ENCODE measurements at places on chromosomes 1 and 21. TPM values are rescaled to one million over a fixed set of nuclear protein-coding genes. Genes with fewer than 3 reads are reported as not detected.

Gene JAM2
- 10.5 TPM for polyA plus RNA-seq

DNA sequence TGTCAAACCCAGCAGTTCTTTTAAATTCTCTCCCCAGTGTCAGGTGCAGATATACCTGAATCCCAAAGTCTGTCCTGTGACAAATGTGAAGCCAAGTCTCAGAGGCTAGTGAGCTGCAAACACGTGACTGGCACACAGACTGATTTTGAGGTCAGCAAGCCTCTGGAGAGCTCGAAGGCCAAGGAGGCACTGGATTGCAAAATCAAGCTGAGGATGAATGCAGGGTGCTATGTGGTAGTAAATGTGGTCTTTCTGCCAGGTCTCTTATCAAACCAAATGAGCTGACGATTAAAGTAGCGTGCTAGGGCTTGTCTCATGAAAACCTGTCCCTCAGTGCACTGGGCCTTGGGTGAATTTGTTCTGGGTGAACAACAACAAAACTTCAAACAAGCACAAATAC lies 20.6 kb downstream of the GPR3 start:
- no peak for DNase-seq

GRCh38 chr1:22259551-22260282 lies 116.8 kb upstream of the WNT4 start:
- no peak for DNase-seq

DNA sequence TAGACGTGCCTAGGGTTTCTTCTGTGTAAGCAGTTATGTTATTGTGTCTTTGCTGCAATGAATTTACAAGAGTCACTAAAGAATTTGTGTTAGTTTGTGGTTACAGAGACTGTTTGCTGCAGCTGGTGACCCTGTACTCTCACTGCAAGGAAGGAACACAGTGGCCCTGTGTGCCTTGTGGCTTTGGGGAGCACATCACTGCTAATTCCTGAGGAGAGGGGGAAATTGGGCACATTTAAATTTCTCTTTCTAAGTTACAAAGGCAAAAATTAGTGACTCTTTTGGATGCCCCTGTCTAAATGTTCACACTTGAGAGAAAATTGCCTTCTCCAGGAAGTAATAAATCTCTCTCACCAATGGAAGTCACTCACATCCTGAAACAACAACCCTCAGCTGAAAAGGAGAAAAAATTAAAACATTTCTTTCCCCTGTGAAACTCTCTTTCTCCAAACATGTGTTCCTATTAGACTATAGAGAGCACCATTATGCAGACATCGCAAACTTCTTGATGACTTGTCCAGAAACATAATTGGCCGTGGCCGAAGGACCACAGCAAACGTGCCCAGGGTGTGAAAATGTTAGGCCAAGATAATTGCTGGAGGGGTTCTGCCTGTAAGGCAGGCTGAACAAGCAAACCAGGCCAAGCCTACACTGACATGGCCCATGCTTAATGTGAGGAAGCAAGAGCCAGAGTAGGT lies 32.3 kb upstream of the SPAG17 start:
- peak; percentile 15 for DNase-seq

DNA sequence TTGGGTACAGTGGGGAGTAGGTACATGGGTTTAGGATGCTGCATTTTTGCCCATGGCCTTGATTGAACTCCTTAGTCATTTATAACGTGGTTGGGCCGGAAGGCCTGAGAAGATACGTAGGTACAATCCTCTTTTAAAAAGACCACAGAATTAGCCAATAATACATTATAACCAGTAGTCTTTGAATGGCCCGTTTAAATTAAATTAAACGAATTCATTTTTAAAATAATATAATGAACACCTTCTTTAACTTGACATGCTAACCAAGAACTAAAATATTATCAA lies 20.1 kb upstream of the ADAR start:
- no peak for DNase-seq

DNA sequence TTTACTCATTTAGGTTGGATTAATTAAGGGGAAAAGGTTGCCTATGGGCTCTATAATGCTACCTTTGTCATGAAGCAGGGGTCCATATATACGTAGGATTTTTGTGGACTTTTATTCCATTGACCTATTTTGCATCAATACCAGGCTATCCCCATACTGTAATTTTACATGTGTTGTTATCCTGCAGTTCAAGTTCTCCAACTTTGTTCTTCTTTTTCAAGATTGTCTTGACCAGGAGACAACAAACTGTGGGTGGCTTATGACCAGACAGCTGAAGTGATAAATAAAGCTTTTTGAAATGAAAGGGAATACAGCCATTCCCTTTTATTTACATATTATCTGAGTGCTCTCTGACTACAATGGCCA lies 345.7 kb downstream of the BARHL2 start:
- DNase-seq, result no peak

- DNase-seq, result no peak
These were observed 403 bp upstream of the EPHX4 start for GRCh38 chr1:92029241-92029922.
